ENCODE measurements at places on chromosomes 3 and 15. TPM values are rescaled to one million over a fixed set of nuclear protein-coding genes. Genes with fewer than 3 reads are reported as not detected.
A peak's percentile ranks its signal among the peaks of the same experiment; 100 is the strongest.

DNA sequence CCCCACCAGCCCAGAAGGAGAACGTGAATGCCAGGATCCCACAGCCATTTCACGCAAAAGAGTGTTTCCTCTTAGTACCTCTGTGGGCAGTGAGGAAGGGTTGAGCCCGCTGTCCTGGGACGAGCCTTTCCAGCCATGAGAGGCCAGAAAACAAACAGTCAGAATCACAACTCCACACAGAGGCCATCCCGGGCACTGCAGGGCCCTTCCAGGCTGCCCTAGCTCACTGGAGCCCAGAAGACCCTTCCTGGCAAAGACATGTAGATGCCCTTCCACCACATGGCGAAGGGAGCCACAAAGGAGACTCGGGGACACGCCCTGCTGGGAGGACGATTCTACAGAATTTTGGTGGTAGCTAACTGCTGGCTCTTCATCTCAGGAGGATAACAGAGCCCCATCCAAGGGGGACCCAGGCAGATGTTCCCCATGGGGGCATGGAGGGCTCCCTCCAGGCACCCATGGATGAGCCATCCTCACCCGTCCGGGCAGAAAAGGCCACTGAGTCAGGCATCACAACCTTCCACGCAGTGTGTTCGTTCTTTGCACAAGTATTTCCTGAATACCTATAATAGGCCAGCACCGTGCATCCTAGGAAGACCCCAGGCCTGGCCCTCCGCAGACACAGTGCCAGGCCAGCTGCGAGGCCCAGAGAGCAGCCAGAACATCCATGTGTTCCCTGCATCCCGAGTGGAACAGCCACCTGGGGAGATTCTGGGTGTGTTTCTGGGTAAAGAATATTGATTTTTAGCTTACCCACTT is 47.2 kb downstream of the SLC12A8 start:
- DNase-seq, result peak; percentile 82

DNA sequence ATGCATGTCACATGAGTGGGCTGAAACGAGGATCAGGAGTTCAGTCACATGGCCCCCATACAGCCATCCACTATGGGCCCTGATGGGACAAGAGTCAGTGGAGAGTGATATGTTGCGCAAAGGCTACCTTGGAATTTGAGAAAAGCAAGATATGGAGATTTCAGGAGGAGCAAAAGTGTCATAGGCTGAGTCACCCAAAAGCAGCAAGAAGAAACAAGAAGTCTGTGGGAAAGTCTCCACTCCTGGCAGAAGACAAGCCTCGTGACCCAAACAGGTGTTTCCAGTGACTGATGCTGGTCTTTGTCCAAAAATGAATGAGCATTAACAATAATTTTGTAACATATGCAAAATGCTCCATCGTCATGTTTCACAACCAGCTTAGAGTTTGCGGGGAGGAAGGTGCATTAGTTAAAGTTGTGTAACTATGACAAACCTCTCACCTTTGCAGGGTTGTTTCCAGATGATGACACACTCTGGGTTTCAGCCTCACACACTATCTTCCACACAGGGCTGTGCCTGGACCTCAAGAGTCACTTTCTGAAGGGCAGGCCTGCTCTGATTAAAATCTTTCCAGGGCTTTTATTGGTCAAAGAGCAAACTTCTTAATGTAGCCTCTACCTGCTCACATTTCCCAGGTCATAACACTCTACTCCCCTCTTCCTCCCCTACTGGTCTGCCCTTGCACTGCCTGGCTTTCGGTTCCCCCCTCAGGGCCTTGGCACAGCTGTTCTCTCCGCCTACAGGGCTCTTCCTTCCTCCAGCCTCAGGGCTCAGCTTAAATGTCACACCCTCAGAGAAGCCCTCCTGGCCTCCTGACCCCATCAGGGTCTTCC is 3.9 kb upstream of the DNASE1L3 start:
- DNase-seq, result no peak

DNA sequence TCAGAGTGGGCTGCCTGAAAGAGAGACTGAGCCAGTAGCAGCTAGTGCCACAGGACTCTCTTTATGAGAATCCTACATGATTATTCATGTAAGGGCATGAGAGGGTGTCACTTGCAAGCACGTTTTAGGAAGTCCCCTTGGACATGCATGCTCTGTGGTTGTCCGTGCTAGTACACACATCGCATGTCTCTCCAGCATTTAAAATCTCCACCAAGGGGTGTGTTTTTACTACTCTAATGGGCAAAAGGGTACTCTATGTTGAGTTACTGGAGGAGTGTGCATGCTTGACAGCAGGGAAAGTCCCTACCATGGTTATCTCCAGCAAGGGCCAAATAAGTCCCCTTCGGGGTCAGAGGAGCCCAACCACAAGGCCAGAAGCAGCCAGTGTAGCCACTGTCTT is 70.7 kb downstream of the DCLK3 start:
- no peak for DNase-seq

GRCh38 chr3:35670408-35670965 is 31.2 kb downstream of the ARPP21 start:
- no peak for DNase-seq

GRCh38 chr3:185517387-185518130 is 18.7 kb upstream of the TMEM41A start:
- DNase-seq, result no peak

The ATP13A5 gene
- total RNA-seq, result not detected

The RTP2 gene
- not detected for total RNA-seq

DNA sequence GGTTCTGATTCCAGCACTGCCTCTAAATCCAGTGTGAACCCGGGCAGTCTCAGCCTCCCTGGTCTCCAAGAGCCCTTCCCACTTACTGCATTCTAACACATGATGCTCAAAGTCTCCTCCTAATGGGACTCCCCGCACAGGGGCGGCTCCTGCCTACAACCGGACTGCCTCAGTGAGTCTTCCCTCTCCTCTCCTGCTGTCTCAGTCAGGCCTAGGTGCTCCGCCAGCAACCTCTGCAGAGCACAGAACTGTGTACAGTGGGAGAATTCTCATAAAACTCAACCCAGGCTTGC is 28.9 kb downstream of the TBC1D2B start:
- DNase-seq, result no peak

The PIGZ gene
- total RNA-seq, result 10.2 TPM

The RLBP1 gene
- total RNA-seq, result not detected

The UBAP1L gene
- total RNA-seq, result 3.9 TPM

- no peak for DNase-seq
These were observed 22.5 kb downstream of the CDIN1 start for GRCh38 chr15:36601952-36602351.

- no peak for DNase-seq
These were observed 5.2 kb downstream of the SETD5 start for GRCh38 chr3:9402410-9403228.

DNA sequence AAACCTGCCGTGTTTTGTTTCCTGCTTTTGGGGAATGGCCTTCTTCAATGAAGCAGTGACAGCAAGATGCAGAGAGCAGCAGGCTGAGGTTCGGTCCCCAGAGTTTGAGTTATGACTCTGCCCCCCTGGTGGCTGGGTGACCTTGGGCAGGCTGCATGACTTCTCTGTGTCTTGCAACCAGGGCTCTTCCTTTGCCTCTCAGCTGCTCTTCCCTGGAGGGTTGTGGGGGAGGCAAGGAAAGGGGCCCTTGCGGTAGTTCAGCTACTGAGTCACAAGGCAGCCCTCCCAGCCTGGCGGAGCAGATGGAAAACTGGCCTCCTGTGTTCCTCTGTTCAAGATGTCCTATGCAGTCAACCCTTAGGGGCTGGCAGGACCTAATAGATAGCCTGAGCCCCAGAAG is 17.1 kb downstream of the CTXND1 start:
- no peak for DNase-seq

DNA sequence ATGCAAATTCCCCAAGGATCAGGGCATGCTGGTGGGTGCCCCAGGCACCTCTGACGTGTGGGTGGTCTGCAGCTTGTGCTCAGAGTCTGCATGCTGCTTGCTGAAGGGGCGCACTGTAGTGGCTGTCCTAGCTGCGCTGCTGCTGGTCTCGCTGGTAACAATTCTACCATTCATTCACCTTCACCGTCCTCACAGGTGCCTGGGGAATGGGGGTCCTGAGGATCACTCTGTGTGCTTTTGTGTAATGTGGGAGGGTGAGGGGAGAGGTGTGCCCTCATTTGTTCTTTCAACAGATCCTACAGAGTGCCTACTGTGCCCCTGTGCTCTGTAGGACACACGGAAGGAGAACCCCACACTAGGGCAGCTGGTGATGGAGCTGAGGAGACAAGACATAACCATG is 2.1 kb upstream of the ITGA11 start:
- DNase-seq, result no peak

DNA sequence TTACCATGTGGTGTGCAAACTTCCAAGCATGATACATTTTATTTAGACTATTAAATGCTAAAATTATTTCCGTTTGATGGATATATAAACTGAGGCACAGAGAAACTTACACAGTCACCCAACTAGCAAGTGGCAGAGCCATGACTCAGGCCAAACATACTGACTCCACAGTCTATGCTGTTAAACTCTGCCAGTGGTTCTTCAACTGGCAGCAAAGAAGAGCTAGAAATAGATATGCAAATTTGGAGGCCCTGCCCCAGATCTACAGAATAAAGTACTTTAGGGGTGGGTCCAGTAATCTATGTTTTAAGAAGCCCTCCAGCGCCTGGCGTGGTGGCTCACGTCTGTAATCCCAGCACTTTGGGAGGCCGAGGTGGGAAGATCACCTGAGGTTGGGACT is 400.0 kb downstream of the FOXP1 start:
- no peak for DNase-seq

DNA sequence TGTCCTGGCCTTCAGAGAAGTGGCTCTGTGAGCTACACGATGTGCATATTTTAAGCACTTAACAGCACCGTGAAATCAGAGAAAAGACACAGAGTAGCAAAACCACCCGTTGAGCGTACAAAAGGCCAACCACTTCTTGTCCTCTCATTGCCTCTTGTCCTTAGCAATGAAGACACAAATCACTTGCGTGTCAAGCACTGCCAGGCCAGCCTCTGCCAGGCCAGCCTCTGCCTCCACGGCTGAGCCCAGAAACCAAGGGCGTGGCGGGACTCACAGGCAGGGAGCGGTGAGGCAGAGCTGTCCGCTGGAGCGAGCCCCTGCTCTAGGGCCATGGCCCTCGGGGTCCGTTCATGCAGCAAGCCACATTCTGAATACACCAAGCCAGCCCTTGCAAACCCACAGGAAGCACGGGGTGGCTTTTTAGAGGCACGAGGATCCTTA is 4.0 kb downstream of the MUC4 start:
- DNase-seq, result no peak

DNA sequence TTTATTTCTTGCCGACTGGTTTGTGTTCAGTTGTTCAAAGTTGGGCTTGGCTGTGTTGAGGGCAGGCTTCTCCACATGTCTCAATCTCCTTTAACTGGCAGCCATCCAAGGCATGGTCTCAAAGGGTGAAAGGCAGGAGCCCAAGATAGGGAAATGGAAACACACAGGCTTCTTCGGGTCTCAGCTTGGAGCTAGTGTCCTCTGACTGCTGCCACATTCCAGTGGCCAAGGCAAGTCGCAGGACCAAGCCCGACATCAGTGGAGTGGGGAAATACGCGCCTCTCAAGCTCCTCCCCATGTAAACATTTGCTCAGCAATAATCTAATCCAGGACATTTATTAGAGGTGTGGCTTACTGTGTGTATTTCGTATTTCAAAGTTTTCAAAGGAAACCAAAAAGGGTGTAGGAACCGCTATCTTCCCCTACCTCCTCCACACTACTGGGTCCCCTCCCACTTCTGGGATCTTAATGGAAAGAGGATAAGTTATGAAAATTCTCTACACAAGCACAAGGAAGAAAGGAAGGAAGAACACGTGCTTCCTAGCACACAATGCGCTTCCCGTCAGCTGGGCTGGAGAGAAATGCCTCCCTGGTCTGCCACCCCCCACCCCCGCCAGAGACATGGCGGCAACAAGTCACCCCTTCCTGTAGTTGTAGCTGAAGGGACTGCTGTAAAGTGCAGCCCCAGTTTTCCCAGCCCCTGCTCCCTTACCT is 181.7 kb downstream of the FAM43A start:
- no peak for DNase-seq

The CAPN3 gene
- total RNA-seq, result 6.7 TPM

The RAD51 gene
- 0.32 TPM for total RNA-seq

The ARIH2 gene
- total RNA-seq, result 92.3 TPM

- no peak for DNase-seq
These were observed 20.5 kb downstream of the EID1 start for GRCh38 chr15:48898446-48898845.

The FGF12 gene
- total RNA-seq, result 4.5 TPM

- DNase-seq, result no peak
These were observed 20.4 kb downstream of the FBN1 start for GRCh38 chr15:48625126-48625525.

The KIF7 gene
- total RNA-seq, result 12.7 TPM

GRCh38 chr3:56253941-56254665 is 214.2 kb downstream of the ERC2 start:
- no peak for DNase-seq

The DNAJA4 gene
- total RNA-seq, result 21.4 TPM

DNA sequence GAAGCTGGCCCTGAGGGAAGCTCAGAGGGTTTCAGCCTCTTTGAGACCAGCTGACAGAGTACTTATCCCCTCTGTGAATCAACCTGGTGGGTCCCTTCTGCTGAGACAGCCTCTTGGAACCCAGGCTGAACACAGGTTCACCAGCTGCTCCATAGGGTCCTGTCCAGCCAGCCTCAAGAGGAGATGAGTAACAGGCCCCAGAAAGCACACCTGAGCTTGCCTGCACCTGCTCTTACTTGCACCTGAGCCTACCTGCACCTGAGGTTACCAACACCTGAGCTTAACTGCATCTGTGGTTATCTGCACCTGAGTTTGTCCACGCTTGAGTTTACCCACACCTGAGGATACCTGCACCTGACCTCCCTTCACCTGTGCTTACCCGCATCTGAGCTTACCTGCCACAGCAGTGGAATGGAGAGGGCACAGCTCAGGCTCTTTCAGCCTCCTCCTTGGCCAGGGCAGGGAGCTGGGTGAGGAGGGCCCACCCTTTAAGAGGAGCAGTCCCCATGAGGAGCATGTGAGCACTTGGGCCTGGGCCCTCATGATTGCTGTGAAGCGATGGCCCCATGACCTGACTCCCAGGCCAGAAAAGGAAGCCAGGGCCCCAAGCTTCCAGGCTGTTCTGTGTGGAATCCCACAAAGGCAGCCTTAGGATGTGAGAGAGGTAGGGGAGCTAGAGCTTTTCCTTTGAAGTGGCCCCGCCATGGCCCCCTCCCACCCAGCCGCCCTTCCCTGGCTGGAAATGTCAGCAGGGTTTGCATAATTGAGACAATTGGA is at the start of gene TRPM1:
TSS of gene TRPM1 (minus strand) at position 464 of the 777 bp plus-strand sequence. CDS start 20,370 bp downstream, outside the sequence.
- no peak for DNase-seq

- no peak for DNase-seq
These were observed 293.5 kb upstream of the SOX2 start for GRCh38 chr3:181418233-181418632.

GRCh38 chr3:42701371-42702065 is 1.1 kb downstream of the HHATL start:
- DNase-seq, result peak; percentile 73
